Activated T-helper 1 cell treated with anti-CD3 and anti-CD28 coated beads, Interleukin-2, amount 50 U/mL, for 16 hours (primary cell): ENCODE measurements at places on chromosomes 3 and 15.

- no peak for DNase-seq
These were observed 140.7 kb upstream of the RARB start for GRCh38 chr3:25287291-25287884.

DNA sequence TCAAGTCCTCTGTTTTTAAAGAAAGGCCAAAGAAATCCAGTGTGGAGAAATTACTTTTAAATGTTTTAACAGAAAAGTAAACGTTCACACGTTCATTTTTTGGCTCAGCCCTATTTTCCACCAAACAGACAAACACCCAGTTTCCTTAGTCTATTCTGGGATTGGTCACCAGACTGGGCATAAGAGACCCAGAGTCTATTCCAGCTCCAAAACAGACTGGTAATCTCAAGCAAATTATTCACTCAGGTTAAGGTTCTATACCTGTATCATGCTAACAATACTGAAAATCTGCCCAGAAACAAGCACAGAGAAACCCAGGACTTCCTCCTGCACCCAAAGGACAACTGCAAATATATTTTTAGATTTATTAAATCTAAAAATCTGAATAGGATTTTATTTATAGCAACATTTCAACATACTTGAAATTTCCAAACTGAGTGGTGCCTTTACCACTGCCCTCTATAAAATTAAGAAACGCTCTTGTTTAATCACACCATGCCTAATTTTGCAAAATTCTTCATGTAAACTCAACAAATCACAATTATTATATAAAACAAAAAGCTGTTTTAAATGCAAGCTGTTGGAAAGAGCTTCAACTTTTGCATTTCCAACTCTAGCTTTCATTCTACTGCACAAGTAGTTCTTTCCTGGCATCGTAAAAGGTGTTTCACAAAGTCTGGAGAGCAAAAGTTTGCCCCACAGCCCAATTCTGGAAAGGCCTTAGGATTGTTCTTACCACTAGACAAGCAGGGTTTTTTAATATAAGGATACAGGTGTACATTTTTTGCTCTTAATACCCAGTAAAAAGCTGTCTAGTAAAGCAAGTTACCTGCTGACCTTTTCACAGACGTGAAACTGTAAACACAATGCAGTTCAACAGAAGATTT lies 18.7 kb downstream of the ZNF148 start:
- DNase-seq: no peak

DNA sequence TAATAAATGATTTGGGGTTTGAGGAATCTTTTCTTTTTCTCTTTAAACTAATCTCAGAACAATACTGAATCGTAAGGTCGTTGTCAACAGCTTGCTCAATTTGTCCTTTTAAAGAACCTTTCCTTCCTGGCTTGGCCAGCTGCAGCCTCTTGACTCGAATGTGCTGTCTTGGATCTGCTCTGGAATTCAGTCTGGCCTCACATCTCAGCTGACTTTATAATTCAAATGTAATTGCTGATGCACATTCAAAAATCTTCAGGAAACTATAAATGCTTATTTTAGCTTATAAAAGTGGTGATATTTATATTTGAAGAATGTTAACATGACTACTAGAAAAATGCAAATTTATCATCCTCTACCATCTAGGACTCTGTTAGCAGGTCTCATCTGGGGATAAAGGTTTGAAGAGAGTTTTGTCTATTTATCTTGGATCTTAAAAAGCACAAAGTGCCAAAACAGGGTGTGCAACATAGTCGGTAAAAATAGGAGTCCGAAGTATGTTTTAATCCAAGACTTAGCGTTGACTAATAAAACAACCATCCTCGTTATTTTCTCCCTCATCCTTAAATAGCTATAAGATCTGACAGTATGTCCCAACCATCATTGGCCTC lies 1035.2 kb downstream of the MCTP2 start:
- no peak for DNase-seq

DNA sequence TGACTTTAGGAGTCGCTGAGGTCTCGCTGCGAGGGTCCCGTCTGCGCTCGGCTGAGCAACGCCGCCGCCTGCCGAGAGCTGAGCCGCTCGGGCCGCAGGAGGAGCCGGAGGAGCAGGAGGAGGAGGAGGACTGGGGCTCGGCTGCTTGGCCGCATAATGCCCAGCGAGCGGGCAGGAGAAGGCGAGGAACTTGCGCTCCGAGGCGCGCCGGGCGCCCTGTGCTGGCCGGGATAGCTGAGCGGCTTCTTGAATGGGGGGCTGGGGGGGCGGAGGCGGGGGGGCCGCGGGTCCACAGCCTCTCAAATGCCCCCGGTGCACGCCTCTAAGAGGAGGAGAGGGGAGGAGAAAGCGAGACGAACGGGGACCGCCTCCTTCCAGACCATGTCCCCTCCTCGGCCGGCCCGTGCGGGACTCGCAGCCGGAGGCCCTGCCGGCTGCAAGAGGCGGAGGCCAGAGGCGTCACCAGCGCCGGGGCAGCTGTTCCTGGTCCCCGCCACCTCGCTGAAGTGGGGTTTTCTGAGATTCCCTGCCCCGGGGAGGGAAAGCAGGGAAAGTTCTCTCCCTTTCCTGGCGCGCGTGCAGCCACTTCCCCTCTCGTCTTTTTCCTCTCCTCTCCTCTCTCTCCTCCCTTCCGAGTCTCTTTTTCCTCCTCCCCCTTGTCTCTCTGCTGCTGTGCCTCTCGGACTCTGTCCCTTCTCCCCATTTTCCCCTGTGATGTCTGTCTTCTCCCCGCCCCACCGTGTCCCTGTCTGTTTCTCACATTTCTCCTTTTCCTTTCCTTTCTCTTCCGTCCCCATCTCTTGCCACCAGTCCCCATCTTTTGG lies at the start of gene ADAMTS9:
ADAMTS9 (minus strand) TSS at position 220 of the 824 bp plus-strand sequence. CDS start 343 bp downstream, outside the sequence.
- DNase-seq: no peak

- no peak for DNase-seq
These were observed 4.6 kb downstream of the EFCC1 start for GRCh38 chr3:129005526-129006303.
